ENCODE measurements at places on chromosomes 1 and 21.

DNA sequence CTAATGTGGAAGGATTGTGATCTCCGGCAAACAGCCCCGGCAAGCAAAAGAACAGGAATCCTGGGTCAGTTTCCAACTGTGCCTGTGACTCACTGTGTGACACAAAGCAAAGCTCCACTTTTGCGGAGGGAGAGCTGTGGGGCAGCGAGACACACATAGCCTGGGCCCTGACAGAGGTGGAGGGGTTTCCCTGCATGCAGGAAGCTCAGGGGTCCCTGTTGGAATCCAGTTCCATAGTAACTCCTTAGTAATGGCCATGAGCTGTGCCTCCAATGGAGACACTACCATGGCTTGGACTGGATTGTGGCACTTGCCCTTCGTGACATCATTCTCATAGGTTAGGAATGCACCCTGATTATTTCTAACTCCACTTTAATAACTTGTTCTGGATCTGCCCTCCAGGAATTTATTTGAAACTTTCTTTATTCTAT, 47.0 kb upstream of the ATF3 start:
- DNase-seq: no peak

DNA sequence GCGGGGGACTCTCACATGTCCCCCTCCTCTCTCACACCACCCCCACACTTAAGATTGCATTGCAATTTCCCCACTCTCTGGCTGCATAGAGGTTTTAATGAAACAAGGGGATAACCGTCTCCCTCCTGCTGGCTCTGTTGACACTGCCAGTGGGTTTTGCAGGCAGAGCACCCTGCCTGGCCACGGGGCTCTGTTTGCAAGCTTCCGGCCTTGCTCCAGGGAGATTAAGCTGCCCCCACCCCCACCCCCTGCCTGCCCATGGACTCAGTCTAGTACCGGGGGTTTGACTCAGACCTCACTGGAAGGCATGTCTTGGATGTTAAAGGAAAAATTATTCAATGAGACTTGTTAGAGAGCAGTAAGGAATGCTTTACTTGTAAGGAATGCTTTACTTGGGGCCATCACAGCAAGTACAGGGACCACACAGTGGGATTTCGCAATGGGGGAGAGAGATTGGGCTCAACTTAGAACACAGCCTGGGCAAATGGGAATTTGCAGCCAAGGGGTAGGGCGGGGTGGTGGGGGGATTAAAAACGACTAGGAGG, 101.0 kb downstream of the AJAP1 start:
- no peak for DNase-seq

- DNase-seq: no peak
These were observed 28.5 kb downstream of the ANP32E start for GRCh38 chr1:150207281-150207971.

- DNase-seq: no peak
These were observed 9.5 kb downstream of the SIPA1L2 start for GRCh38 chr1:232620356-232620969.

- DNase-seq: no peak
These were observed 134.6 kb downstream of the NPHP4 start for GRCh38 chr1:5857508-5858090.

GRCh38 chr1:229124520-229125124, 146.3 kb upstream of the RAB4A start:
- no peak for DNase-seq

DNA sequence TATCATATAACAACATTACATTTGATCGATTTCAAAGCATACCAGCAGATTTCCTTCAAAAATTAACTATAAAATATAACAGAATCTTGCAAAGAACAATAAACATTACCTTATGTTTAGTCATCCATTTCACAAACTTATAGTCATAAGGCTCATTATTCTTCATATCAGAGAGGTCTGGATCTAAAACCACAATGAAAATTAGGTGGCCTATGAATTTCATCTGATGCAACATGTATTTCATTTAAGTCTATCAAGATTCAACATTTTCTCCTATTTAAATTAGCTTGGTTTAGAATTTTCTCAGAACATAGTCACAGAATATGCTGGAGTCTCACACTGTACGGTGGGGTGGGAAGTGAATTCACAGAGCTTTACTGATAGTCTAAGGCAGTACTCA, 49.2 kb downstream of the KYAT3 start:
- DNase-seq: no peak

DNA sequence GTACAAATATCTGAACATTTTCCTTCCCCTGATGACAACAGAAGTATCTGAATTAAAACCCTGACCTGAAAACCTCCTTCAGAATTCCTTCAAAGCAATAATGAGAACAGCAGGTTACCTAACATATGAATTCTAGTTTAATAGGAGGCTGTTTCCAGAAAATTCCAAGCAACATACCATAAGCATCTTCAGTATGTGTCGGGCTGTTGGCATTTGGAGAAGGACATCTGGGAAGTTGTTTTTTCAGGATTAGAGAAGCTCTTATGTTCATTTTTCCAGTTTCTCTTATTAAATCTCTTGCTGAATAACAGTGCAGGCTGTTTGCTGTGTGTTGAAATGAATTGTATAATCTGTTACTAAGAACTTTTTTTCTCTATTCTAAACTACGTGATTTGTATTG, 101.5 kb downstream of the PLA2G4A start:
- no peak for DNase-seq

- DNase-seq: no peak
These were observed 126.0 kb upstream of the TMEM51 start for GRCh38 chr1:15027515-15027986.

- DNase-seq: no peak
These were observed 196.7 kb upstream of the GALNT2 start for GRCh38 chr1:229870381-229870780.

DNA sequence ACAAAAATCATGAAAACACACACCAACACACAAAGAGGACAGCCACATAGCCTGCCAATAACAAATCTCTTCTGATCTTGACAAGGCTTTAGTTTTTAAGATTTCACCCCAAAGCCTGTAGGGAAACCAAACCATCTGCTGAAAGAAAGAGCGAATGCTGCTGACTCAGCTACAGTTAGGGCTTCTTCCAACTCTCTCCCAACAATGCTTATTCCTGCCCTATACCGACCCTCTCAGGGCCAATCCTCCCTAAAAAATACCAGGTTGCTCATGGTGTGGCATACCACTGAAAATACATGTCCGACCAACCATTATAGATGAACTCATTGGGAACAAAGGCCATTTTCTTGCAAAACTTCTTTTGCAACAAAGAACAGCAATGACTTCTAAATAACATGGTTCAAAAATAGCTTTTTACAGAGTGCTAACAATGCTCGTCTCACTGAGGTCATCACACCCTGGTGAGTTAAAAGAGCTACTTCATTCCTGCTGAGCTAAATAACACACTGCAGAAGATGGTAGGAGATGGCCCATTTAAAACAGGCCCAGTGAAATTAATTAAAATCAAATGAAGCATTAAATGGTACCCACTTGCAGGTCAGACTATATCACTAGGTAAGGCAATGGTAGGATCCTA, 86.1 kb downstream of the KIAA0319L start:
- DNase-seq: no peak
